ENCODE measurements at places on chromosomes 1 and 21.

DNA sequence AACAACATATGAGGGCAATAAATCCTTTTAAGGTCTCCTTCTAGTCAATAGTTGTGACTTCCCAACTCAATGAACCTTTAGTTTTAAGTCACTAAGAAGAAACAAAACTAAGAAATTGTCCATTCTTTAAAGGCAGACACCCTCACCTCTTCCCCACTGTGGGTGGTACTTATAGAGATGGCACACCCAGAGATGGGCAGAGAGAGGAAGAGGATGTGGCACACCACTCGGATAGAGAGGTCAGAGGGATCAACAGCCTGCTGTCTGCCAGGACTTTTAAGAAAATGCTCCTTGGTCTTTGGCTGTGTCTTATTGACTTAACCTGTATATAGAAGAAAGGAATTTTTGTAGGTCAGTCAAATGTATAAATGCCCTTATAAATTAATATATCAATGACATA lies 45.1 kb downstream of the FASLG start:
- no peak for DNase-seq

DNA sequence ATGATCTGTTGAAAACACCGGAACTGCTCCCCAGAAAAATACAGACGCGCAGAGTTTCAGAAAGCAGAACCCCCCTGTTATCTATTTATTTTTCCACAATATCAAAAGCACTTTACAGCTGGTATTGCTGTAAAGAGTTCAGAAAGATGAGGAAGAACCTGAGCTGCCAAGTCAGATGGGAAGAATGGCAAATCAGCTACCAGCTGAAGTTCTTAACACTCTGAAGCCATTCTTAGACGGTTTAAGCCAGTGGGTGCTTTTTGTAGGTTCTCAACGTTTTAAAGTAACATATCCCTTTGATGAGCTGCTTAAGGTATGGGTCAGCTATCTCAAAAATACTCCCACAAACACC lies 714 bp upstream of the AKIRIN1 start:
- no peak for DNase-seq

GRCh38 chr1:33468531-33468930 lies 3.9 kb upstream of the ZSCAN20 start:
- no peak for DNase-seq

GRCh38 chr1:117128323-117129079 lies 7.0 kb upstream of the TRIM45 start:
- DNase-seq = no peak

DNA sequence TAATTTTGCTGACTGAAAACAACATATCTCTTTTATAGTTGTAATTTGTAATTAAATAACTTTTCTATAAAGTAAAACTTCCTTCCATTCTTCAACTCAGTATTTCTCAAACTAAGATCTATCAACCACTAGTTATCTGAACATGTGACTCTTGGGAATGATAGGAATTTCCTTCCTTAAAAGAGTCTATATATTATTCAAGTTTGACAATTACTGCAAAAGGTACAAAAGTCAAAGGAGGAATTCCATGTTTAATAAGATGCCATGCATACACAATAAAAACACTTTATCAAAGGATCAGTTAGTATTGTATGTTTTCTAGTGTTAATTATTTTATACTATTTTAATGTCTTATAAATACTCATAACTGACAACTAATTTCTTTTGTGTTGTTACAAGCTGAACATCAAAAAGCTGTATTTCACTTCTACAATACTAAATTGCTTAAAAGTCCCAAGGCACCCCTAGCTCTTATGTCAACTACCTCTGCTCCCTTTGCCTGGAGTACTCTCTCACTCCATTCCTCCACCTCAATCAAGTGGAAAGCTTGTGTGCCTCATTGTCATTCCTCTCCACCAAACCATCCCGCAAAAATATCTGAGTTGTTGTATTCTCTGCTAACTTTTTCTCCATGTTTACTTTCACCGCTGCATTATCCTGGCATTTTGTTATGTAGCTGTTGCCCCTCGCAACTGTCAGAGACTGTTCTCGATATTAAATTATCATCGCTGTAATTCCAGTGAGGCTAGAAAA lies 67.9 kb downstream of the SLC44A5 start:
- DNase-seq = no peak

- no peak for DNase-seq
Observed at GRCh38 chr1:44908427-44908826, 65.4 kb upstream of the PTCH2 start.

- no peak for DNase-seq
Observed at GRCh38 chr21:34596561-34597271, 18.2 kb downstream of the RCAN1 start.

DNA sequence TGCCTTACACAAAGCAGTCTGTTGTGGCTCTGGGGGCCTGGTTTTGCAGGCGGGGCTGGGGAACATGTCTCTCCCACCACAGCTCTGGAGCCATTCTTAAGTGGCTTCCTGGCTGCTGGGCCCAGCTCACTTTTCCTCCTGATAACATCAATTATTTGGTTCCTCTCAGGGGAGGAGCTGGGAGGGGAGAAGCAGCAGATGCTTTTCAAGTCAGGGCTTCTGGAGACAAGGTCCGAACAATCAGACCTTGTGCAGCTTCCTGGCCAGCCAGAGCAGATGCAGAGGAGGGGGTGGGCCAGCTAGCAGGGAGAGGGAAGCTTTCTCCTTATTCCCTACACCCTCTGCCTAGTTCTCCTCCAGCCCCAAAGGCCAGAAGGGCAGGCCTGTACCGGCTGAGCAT lies 3.7 kb upstream of the PAQR6 start:
- no peak for DNase-seq

- no peak for DNase-seq
Observed at GRCh38 chr1:240794046-240794843, 182.3 kb upstream of the GREM2 start.

GRCh38 chr1:77473690-77474089 lies 191.9 kb downstream of the AK5 start:
- DNase-seq = no peak

DNA sequence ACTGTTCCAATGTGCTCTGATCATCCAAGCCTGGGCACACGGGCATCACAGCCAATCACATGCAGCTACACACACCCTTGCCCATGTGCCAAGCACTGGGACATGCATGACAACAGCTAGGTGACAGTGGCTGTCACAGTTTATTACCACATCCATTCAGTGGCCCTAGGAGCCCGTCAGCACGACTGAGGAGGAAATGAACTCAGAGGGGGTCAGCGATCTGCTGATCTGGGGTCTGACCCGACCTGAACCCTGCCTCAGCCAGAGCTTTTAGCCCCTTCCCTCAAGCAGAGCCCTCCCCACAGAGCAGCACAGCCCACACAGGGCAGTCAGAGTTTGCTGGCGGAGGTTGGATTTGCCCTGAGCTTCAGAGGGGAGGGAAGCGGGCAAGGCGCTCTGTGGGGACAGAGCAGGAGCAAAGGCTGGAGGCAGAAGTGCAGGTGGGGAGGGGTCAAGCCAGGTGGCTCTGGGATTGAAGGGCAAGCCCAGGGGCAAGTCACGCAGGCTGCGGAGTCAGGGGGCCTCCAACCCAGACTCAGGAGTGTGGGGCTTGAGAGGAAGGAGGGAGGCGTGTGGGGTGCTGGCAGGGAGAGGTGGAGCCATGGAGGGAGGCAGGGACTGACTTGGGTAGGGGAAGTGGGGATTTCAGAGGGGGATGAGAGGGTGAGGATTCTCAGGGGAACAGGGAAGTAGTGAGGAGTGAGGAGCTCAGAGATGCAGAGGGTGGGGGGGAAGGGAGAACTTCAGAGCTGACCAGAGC lies 10.4 kb downstream of the SH3BGRL3 start:
- peak; percentile 59 for DNase-seq
